EH (cell line): ENCODE measurements at places on chromosomes 6 and 20.
A peak's percentile ranks its signal among the peaks of the same experiment; 100 is the strongest.

- DNase-seq = peak; percentile 44
Observed at GRCh38 chr6:137680705-137681346, 186.2 kb upstream of the TNFAIP3 start.

- no peak for DNase-seq
Observed at GRCh38 chr20:56808732-56809131, 179.6 kb downstream of the TFAP2C start.

GRCh38 chr20:46159101-46159897 is 41.2 kb downstream of the CD40 start:
- no peak for DNase-seq

- DNase-seq = no peak
Observed at GRCh38 chr20:20938131-20938530, 168.0 kb downstream of the LINC00237 start.

DNA sequence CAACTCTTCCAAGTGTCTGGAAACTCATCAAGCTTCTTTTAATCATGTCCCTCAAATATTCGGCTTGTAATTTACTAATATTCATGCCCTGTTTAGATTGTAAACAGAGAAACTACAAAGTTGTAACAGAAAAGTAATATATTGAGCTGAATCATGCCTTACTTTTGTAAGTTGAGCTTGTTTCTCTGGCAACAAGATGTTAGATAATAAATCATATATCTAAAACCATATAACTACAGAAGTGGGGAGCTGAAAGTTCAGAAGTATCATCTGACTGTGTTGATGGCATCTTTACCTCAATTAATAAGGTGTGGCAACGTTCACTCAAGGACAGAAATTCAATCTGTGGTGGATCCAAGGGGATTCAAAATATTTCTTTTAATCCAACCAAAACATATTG is 263.9 kb downstream of the PLCB1 start:
- DNase-seq = no peak

GRCh38 chr20:1964659-1965405 is 29.0 kb downstream of the PDYN start:
- DNase-seq = no peak

GRCh38 chr6:169530752-169531123 is 171.1 kb downstream of the WDR27 start:
- DNase-seq = peak; percentile 6

DNA sequence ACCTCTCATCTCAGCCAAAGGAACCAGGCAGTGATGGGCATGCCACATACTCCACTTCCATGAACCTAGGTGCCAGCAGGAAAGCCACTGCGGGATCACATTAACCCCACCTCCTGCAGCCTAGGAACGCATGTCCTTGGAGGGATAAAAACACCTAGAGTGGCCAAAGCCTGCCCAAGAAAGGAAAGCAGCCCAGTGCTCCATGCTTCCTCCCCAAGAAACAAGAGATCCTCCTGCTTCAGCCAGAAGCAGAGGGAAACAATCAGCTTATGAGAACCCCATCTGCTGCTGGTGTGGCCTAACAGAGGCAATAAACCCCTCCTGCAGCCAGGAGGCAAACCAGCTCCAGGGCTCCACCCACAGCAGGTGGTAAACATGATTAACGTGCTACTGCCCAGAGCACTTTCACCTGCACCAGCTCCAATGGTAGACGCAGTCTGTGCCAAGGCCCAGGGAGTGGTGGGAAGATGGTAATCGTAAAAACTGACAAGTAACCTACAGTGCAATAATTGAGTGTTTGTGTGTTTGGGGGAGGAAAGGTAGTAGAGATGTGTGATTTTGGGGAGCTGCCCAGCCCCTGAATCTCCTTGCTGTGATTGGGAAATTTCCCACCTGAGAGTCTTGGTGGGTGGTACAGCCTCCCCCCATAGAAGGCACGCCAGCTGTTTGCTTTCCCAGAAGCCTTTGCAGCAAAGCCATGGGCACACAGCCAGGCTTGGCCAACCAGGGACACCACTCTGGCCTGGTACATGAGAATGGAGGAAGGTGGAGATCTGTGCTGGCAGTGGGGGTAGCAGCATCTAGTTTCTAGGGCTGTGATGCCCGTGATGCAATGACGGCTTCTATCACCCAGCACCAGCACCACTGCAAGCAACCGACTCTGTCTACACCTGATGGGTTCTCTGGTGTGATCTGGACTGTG is 50.6 kb upstream of the TBC1D7 start:
- no peak for DNase-seq

DNA sequence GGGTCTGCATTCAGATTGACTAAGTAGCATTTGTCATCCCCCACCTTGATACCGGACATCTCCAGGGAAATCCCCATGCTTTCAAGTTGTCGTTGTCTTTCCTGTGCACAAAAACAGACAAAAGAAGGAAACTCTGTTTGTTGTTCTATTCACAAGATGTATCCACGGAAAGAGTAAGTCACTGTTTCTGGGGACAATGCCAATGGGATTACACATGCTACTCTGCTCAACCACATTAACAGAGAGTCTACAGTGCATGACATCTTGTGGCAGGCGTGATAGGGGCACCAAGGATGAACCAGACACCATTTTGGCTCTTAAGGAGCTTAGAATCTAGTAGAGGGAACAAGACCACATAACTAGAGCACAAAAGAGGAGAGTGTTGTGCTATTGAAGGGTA is 124.4 kb upstream of the NUP153 start:
- peak; percentile 85 for DNase-seq

GRCh38 chr6:42960243-42961019 is at the start of gene GNMT:
TSS of gene GNMT (plus strand) at chr6:42960754. CDS start at chr6:42960768, 14 bp downstream.
- peak; percentile 34 for DNase-seq

DNA sequence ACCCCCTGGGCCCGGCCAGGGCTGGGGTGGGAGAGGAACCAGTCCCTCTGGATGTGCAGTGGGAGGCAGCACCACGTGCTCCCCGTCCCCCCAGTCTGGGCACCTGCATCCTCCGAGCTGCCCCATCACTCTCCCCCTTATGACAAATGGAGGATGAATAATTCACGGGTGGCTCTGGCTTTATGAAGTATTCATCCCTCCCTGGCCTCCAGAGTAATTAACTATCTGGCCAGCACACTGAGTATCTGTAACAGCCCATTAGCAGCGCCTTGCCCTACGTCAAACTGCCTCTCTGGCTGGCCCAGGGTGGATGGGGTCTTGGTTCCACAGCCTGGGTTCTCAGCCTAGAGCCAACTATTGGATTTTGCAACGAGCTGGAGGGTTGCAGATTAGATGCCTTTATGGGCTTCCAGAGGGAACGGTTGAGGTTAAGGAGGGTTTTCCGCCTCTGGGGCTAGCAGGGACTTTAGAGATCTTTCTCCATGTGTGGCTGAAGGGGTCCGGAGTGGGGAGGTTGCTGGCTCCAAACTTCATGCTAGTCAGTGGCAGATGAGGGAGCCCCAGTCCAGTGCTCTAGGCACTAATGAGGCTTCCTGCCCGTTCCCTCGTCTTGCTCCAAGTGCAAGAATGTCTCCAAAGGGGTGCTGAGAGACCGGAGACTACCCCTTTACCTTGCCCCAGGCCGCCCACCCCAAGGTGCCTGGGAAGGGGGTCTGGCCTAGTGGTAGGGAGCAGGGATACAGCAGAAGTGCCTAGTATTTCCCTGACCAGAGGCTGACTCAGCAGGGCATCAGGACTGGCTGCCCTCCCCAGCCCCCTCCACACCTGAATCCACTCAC is 53.5 kb upstream of the MLN start:
- no peak for DNase-seq

GRCh38 chr6:10526156-10526555 is 5.0 kb downstream of the GCNT2 start:
- DNase-seq = peak; percentile 20

- no peak for DNase-seq
Observed at GRCh38 chr6:125562156-125562555, 187.3 kb upstream of the HEY2 start.
